ENCODE measurements at places on chromosomes 13 and 19.

DNA sequence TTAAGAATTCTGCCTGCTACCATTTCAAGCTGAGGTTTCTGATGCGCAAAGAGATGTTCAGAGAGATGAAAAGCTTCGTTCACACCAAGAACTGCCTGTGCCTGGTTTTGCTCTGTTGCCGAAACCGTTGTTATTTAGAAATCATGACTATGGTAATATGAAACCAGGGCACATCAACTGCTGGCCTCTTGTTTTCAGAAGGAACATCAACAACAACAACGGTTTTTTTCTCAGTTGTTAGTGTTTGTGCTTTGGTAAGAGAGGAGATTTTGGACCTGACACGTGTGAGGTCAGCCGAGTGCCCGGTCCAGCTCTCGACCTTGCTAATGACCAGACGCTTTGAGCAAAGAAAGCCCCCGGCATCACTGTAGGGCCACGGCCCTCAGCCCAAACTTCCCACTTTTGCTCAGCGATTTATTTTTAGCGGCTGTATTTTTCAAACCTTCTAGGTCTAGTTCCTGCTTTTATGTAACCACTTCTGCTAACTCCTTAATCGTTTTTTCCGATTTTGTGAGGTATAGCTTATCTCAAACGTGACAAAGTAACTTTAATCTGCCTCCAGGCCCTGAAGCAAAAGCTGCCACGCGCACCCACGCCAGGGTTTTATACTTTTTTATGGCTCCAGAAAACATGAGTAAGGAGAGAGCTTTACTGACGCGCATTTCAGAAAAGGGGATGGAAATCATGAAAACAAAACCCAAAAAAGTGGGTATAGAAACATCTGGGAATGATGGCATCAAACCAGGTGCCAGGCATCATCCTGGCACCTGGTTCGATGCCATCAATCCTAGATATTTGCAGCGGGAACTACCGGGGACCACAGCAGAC lies 42.0 kb downstream of the KLF2 start:
- peak; percentile 64 for DNase-seq

DNA sequence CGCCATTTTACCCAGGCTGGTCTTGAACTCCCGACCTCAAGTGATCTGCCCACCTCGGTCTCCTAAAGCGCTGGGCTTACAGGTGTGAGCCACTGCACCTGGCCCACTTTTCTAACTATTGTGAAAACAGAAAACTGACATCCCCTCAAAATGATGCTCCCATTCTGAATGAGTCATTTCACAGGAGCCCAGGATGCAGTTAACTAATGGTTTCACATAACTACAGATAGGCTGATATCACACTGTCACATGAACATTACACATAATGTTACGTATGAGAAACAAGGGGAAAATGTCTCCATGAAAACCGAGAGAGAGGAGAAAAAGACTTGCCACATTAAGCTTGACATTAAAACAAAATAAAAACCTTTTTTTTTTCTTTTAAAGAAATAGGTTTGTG lies 37.5 kb downstream of the N4BP2L2 start:
- DNase-seq: no peak

- DNase-seq: no peak
Observed at GRCh38 chr19:41969772-41970458, 10.8 kb upstream of the RABAC1 start.

DNA sequence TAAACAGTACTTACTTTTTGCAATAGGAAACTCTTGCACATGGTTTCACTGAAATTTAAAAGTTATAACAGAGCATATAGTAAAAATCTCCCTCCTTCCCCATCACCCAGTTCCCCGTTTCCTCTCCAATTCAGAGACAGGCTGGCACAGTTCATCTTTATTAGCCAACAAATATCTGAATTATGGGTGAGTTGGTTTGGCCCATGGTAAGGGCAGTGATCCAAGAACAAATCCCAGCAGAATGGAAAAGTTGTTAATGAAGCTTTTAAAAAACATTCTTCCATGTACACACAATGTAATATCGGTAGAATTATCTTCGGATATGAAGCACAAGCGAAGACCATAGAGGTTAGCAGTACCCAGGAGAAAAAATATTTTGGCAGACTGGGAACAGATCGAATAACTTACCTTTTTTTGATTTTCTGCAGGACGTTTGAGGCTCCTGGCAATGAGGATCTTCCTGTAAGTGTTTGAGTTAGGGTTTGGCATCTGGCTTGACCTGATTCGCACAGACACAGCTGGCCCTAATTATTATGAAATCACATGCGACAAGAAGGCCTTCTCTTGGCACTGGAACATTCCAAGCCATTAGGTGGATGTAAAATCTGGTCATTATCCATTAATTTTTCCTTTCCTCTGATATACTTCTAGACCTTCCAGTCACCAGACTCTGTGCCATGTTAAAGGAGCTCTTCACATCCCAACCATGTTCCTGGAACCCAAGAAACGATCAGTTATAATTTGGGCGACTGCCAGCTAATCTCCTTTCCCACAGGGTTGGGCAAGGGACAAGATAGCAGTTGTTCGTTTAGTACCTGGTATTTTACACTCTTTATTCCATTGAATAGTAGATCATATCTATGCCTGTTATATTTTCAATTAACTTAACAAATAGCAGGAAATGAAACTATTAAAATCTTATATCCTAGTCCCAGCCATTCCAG lies 139.4 kb upstream of the TSC22D1 start:
- no peak for DNase-seq

DNA sequence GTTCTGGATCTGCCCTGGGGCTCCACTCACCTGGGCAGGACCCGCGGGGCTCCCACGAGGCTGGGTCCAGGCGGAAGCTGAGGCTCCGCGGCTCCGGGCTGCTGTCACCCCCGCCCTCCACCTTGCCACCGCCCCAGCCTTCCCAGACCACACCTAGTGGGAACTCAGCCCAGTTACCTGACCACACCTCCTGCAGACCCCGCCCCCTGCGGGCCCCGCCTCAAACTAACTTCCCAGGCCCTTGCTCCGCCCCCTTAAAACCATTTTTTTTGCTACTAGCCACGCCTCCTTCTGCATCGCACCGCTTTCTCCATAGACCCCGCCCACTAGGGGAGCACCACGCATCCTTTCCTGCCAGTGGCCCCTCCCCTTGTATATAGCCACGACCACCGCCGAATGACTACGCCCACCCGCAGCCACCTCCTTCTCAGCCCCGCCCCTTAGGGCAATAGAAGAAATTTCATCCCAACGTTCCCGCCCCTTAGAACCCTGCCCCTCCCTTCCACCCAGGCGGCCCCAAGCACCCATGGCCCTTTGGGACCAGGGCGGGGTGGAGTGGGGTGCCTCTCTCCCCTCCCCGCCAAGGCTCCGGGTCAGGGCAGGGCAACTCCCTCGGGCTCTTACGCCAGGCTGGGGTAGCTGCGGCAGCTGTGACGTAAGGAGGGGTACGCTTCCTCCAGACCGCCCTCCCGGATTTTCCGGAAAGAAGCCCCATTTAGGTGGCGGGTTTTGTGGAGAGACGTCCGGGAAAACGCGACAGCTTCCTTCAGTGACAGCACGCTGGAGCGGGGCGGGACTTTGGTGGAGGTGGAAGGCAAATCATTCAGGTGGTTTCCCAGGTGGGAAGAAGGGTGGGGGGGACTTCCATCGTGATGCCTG lies at the start of gene SH2D3A:
Gene SH2D3A, minus strand, starts transcription at position 79 of the 879 bp plus-strand sequence. CDS start 3,687 bp downstream, outside the sequence.
- peak; percentile 96 for DNase-seq

GRCh38 chr13:51793570-51794271 lies 10.2 kb downstream of the DHRS12 start:
- DNase-seq: peak; percentile 39

GRCh38 chr19:49560358-49560900 lies 19.9 kb downstream of the NOSIP start:
- peak; percentile 37 for DNase-seq

GRCh38 chr13:97885641-97886040 lies 67.8 kb upstream of the IPO5 start:
- DNase-seq: no peak

DNA sequence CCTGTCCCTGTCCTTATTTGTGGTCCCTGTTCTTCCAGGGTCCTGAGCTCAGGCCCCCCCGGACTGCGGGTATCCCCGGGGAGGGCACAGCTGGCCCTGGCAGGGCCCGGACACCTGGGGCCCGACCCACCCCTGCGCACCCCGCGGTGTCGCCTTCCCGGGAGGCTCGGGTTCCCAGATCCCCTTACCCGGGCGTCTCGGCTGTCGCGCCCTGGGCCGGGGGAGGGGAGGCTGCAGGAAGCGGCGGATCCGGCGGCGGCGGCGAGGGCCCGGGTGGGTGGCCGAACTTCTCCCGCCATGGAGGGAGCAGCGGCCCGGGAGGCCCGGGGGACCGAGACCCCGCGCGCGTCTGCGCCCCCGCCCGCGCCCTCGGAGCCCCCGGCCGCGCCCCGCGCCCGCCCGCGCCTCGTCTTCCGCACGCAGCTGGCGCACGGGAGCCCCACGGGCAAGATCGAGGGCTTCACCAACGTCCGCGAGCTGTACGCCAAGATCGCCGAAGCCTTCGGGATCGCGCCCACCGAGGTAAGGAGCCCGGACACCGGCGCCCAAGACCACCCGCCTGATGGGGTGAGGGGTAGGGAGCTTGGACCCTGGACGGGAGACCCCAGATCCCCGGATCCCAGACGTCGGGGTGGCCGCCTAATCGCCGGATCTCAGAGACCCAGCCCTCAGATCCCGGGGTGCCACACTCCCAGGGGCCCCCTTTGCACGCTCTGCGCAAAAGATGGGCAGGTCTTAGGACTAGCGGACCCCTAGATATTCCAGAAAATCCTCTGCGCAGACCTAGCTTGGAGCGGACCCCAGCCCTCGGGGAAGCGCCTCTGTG lies at the start of gene GIPC3:
Gene GIPC3, plus strand, starts transcription at position 178 of the 826 bp plus-strand sequence. Its CDS starts 120 bp downstream, at position 298.
- no peak for DNase-seq

- DNase-seq: no peak
Observed at GRCh38 chr13:19838865-19839275, 24.6 kb downstream of the ZMYM5 start.

DNA sequence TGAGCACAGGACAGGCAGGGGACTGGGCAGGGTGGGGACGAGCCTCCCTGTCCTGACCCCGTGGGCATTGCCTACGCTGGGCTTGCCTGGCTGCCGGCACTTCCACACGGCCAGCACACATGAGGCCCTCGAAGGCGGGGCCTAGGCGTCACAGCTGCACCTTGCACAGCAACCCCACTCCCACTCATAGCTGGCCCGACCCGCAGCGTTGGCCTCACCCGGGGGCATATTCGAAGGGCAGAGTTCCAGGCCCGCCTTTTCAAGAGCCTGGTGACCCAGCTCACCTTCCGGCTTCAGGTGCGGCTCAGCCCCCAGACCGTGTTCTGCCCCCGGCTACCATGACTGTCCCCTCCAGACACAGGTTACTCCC lies 16.9 kb upstream of the PROZ start:
- DNase-seq: no peak

- DNase-seq: no peak
Observed at GRCh38 chr19:46729696-46730095, 12.8 kb upstream of the PRKD2 start.

DNA sequence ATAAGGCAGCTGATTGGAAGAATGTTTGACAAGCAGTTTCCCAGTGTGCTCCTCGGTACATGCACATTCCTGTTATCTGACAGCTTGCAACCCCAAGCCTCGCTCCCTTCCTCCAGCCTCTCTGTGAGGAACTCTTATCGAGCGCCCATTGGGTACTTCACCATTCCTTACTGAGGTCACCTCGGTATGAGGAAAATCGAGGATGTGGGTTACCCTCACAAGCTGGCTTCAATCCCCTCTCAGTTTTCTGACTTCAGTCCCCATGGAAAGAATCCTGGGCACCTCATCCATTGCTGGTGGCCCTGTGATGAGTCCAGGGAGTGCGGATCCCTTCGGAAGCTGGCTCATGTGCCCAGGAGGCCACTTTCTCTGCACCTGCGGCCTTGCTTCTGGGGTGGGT lies 17.3 kb downstream of the TEX29 start:
- DNase-seq: no peak

- DNase-seq: no peak
Observed at GRCh38 chr13:23903906-23904280, 6.6 kb upstream of the C1QTNF9B start.

GRCh38 chr19:29122185-29122584 lies 90.8 kb downstream of the UQCRFS1 start:
- no peak for DNase-seq

GRCh38 chr19:28603453-28603852 lies 609.5 kb downstream of the UQCRFS1 start:
- no peak for DNase-seq

- DNase-seq: no peak
Observed at GRCh38 chr13:110652231-110652730, 36.9 kb downstream of the NAXD start.

DNA sequence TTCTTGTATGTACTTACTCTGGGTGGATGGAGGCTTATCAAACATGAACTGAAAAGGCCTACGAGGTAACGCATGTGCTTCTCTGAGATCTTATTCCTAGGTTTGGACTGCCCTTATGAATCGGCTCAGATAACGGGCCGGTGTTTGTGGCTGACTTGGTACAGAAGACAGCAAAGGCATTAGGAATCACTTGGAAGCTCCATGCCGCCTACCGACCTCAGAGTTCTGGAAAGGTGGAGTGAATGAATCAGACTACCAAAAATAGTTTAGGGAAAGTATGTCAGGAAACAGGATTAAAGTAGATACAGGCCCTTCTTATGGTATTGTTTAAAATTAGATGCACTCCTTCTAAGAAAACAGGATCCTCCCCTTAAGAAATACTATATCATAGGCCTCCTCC lies 172.4 kb upstream of the PCDH9 start:
- DNase-seq: no peak

GRCh38 chr13:19910336-19911072 lies 47.1 kb upstream of the ZMYM5 start:
- DNase-seq: no peak

GRCh38 chr13:97021241-97021640 lies 27.0 kb upstream of the OXGR1 start:
- no peak for DNase-seq

DNA sequence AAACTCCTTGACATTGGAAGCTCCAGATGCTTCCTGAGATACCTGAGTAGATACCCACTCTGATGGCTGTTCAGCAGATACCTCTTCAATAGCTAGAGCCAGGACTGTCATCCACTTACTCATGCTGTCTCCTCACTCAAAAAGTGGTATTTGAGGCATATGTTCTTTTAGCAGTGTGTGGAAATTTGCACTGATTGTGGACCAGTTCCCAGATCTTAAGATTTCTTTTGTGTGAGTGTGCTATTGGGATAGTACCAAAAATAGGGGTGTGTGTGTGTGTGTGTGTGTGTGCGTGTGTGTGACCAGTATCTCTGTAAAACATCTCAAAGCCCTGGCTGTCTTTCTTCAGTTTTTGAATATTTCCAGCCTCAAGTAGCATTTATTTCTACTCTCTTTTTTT lies 108.3 kb downstream of the SLITRK5 start:
- no peak for DNase-seq

DNA sequence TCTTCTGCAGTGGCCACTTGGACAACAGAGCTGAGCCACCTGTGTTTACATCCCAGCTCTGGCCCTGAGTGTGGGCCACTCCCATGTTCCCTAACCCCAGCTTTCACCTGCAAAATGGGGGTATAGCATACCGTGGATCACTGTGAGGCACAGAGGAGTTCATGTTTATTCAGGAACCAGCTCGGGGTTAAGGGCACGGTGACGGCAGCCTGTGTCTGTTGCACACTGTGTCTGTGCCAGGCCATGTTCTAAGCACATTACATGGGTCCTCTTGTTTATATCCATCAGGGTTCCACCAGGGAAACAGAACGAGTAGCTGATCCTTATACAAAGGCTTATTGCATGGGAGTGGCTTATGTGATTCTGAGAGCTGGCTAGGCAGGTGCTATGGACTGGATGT lies 14.0 kb upstream of the IGLON5 start:
- no peak for DNase-seq

GRCh38 chr13:101739382-101740178 lies 287.1 kb downstream of the ITGBL1 start:
- no peak for DNase-seq
